ENCODE measurements at places on chromosomes 5 and 9.
A peak's percentile ranks its signal among the peaks of the same experiment; 100 is the strongest.

DNA sequence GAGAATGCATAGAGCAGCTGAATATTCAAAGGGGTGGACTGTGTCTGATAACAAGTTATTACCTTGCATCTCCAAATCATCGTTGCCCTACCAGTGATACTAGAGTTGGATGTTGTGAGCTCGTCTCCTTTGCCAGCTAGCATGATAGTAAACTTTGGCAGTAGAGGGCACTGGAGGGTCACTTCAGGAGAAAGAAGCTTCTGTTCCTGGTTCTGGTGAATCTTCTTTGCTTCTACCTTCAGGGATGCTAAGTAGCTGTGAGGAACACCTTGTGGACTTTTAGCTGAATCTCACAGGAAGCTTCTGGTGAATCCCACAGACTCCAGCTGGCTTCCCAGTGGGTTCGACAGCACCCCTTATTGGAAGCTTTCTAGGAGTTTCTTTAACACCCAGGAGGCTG, 626.6 kb upstream of the SGCD start:
- DNase-seq, result no peak

DNA sequence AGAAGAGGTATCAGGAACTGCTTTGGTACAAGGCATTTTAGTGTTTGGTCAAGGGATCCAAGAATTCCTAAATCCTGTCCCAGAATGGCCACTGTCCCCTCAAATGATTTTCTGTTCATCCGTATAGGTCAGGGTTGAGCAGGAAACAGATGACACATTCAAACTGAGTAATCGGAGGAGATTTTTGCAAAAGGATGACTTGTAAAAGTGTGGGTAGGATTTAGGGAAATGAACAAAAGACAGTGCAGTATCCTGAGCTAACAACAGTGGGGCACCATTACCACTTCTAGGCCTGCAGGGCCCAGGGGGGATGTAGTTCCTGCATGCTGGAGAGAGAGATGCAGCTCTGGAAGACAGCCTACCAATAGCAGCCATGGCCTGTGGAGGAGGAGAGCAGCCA, 290.1 kb downstream of the ZSWIM6 start:
- no peak for DNase-seq

DNA sequence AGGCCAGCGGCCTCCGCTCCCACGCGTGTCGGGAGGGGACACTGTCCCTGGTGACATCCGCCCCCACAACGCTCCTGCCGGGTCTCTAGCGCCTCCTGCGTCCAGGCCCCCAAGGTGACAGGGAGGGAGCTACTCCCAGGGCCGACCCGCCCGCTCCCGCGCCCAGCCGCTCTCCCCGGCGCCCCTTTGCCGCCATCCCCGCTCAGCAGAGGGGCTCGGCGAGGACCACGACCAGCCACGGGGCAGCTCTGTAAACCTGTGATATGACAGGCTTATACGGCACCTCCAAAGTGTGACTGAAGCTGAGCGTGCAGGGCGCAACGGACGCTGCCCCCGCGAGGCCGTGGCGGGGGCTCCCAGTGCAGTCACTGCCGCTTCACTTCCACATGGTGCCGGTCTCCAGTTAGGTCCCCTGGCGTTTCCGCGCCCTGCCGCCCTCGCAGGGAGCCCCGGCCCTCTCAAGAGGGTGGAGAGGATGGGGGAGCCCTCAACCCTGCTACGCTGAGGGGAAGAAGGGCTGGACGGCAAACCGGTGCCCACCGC, 978 bp upstream of the ADCY2 start:
- no peak for DNase-seq

DNA sequence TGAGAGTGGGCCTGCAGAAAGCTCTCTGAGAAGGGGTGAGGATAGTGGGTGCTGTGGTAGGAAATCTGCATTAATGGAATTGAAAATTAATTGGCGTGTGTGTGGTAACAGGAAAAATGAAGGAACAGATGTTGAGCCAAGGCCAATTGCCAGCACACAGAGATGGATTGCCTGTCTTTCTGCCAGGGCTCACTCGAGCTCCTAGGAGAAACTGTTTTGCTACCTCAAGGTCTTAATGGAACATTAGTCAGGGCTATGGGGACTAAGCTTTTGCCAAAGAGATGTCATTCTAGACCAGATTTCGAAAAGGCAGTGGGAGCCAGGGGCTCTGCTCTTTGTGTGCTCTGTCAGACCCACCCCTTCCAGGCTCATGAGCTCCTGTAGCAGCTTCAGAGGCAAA, 124.0 kb upstream of the EFNA5 start:
- DNase-seq, result no peak

GRCh38 chr5:140305471-140305870, 2.6 kb upstream of the PFDN1 start:
- DNase-seq, result no peak

- no peak for DNase-seq
These were observed 31.4 kb downstream of the FAM174A start for GRCh38 chr5:100566382-100567141.

DNA sequence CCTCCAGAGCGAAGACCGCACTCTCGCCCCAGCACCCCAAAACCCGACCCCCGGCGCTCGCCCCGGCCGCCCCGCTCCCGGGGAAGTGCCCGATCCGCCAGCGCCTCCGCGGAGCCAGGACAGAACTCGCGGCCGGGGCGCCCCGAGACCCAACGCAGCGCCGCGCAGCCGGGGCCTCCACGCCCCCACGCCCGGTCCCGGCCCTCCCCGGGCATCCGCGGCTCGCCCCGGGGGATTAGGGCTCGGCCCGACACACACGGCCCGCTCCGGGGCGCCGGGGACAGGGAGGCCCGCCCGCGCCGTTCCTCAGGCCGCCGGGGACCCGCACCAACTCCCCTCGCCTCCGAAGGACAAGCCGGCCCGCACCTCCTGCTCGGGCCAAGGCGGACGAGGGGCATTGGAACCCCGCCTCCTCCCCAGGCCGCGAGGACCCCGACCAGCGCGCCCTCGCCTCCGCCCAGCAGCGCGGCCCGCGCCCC, 544 bp downstream of the FNBP1 start:
- no peak for DNase-seq

DNA sequence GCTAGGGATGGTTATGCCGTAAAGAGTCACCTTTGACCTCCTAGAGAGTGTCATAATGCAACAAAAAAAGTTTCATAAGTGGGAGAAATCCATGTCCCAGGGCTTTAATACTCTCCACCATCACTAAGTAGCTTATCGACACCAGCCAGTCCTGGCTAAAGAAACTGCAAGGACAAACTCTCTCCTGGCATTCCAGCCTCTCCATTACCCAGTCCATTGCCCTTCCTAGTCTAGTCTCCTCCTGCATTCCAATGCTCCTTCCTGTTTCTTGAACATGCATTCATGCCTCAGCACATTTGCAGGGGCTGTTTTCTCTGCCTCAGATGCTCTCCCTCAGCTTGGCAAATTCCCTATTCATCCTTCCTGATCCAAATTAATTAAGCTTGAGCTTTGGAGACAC, 364.1 kb downstream of the BRINP1 start:
- no peak for DNase-seq

DNA sequence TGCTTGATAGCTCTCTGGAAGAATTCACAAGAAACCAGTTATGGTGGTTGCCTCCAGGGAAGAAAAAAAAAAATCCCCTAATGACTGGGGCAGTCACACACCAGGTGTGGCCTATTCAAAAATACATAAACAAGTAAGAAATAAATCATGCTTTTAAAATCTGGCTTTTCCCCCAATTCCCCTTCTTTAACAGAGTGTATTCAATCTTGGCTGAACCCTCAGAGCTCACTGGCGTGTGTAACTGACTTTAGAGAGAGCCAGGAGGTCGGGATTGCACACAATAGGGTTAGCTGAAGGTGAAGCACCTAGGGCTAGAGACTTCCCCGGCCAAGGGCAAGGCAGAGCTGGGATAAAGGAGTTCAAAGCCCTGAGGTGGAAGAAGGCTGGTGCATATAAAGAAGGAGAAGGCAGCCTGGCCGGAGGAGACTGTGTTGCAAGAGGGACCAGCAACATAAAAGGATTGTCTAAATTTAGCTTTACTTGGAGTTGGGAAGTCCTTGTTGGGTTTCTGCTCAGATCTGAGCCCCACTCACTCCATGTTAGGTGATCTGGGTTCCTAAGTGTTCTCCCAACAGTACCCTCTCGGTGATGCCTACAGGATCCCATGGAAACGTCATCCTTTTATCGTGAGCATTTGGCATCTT, 19.7 kb downstream of the FNBP1 start:
- DNase-seq, result no peak

DNA sequence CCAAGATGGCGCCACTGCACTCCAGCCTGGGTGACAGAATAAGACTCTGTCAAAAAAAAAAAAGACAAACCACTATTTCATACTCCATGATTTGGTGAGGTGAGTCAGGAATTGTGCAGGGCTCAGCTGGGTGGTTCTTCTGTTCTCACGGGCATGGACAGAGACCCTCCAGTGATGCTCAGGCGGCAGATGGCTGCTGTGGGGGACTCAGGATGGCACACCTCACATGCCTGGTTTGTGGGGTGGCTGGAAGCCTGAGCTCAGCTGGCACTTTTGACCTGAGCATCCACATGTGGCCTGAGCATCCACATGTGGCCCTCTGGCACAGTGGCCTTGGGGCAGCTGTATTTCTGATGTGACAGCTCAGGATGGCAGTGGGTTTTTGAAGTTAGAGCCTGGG, 217.2 kb downstream of the IRX2 start:
- no peak for DNase-seq

- no peak for DNase-seq
These were observed 232.5 kb upstream of the CCNH start for GRCh38 chr5:87645224-87645623.

GRCh38 chr5:170131235-170131634, 25.5 kb downstream of the FOXI1 start:
- DNase-seq, result no peak

DNA sequence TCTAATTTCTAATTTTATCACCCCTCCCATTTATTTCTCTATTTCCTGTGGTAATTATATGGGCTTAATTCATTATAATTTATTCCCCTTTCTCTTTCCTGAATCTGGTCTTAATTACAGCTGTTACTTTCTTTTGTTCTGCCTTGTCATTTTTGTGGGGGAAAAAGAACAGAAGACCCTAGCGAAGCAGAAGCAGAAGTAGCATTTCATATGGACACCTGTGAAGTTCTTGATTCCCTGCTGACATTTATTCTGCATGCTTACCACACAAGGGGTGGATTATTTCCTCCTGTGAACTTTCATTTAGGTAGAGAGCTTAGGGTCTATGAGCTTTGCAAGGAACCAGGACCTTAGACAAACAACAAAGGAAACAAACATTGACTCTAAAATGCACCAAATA, 33.3 kb downstream of the GAPT start:
- no peak for DNase-seq

- no peak for DNase-seq
These were observed 177.5 kb downstream of the C5orf15 start for GRCh38 chr5:133790898-133791297.

GRCh38 chr5:34928267-34928666, 1.1 kb upstream of the DNAJC21 start:
- DNase-seq, result no peak

DNA sequence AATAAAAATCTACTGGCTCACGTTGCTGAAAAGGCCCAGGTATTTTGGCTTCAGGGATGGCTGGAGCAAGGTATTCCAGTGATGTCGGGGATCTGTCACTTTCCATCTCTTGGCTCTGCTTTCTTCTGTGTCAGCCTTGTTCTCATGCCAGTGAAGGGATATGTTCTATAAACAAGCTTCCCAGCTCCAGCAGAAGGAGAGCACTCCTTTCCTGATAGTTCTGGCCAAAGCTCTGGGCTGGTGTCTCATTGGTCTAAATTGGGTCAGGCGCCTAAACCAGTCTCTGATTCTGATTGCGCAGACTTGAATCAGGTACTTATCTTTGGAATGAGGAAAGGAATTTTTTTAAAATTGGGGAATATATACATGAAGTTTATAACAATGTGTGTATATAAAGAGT, 5.1 kb downstream of the SNX30 start:
- DNase-seq, result no peak

DNA sequence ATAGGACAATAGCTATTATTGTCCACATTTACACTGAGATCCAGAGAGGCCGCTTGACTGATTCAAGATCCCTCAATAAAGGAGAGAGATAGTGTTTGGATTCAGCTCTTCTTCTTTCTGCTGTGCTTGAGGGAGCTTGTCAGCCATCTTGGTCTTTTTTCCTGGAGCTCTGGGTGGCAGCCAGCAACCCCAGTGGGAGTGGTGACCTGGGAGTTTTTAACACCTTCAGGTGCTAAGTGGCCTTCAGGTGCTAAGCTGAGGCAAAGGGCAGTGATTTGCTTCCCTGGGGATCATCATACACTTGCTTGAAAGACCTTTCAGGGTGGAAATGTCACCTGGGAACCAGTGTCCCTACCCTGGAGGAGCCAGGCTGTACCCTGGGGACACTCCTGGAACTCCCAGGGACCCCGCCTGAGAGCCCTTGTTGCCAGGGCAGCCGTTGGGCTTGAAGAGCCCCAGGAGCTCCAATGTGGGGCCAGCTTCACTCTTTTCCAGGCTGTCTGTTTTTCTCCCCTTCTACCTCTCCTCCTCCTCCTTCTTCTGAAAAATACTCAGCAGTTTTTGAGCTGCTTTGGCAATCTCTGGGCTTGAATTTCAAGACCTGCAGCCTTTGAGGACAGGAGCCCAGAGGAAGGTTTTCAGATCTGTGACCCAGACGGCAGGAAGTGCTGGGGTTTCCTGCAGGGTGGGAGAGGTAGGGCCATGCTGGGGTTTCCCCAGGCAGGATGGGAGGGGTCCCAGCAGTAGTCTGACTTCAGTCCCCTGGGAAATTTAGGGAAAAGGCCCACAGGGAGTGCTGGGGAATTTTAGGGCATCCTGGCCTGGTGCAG, 59.7 kb downstream of the FGF18 start:
- no peak for DNase-seq

GRCh38 chr9:130128251-130128650, 44.0 kb upstream of the NCS1 start:
- DNase-seq, result peak; percentile 40

Data from stimulated activated CD8-positive, alpha-beta memory T cell treated with anti-CD3 and anti-CD28 coated beads, Interleukin-2, amount 100 ng/mL, for 48 hours (primary cell).